Activated CD8-positive, alpha-beta memory T cell treated with anti-CD3 and anti-CD28 coated beads, Interleukin-2, amount 10 ng/mL, durations not matched to agents 7 days and 5 days (primary cell): ENCODE measurements at places on chromosomes 11 and 22. TPM values are rescaled to one million over a fixed set of nuclear protein-coding genes. Genes with fewer than 3 reads are reported as not detected.

- no peak for DNase-seq
Measured at GRCh38 chr22:44046485-44047141, 22.5 kb downstream of the PARVB start.

Gene FAM227A
- 0.40 TPM for total RNA-seq

Gene EHF
- 0.07 TPM for total RNA-seq

DNA sequence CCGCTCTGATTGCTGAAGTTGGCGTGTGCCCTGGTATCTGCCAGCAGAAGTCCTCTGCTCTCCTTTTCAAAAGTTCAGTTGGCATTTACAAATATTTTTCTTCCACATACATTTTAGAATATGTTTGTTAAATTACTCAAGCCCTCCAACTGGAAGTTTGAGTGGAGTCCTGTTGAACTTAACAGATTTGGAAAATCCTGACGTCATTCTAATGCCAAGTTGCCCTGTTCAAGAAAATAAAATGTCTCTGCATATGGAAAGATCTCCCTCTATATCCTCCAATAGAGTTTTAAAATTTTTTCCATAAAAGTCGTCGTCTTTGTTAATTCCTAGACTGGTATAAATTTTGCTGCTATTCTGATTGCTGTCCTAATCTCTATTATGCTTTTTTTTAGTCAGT lies 3.3 kb downstream of the KCNQ1OT1 start:
- no peak for DNase-seq

DNA sequence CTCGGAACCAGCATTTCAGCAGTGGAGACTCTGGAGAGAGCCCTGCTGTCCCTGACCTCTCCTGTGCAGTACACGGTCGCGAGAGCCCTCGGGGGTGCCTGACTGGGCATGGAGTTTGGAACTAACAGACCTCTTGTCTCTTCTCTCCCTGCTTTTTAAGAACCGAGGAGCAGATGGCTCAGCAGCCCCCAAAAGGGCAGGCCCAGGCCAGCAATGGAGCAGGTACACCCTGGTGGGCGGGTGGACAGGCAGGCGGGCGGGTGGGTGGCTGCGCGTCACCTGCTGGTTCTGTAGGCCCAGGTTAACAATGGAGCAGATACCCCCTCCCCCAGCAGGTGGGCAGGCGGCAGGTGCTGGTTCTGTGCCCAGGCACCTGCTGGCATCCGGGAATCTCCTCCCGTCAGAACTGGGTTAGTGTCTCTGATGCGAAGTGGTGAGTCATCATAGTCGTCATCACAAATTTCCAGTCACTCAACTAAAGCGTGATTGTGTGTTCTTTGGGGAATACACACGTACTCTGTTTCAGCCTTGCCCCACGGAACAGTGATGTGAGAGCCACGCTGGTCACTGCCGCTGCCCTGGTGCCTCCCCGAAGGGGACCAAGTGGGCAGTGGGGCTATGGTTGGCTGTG lies 41.1 kb downstream of the GRAMD4 start:
- DNase-seq: no peak

DNA sequence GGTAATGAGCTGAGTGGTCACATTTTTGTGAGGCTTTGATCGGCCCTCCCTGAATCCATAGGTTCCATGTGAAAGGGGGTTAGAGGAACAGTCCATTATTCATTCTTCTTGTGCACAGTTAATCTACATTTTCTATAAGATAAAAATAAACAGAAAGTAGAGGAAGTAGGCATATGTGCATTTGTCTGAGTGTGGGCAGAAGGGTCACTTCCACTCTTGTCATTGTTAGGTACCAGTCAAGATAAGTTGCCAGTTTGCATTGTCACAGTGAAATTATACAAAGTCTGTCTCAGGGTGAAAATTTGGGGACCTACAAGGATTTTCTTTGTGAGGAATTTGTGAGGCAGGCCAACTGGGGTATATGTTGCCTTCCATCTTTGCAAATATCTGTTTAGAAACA lies 4.6 kb upstream of the APOL4 start:
- DNase-seq: no peak

DNA sequence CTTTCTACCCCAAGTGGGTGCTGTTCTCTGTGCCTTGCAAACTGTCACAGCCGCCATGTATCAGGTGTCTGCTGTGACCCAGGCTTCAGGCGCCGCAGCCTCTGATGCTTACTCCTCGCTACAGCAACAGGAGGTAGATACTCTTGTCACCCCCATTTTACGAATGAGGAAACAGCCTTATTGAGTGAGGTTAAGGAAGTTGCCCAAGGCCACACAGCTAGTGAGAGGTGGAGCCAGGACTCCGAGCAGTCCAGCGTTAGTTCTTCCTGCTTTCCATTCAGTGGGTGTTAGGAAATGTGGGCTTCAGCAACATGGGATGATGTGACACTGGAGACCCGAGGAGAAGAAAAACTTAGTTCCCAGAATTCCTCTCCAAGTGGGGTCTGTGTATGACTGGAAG lies 14.3 kb downstream of the RNF215 start:
- no peak for DNase-seq

Gene LRRN4CL
- total RNA-seq: 0.14 TPM

GRCh38 chr11:35147235-35147634 lies 8.3 kb downstream of the CD44 start:
- no peak for DNase-seq

DNA sequence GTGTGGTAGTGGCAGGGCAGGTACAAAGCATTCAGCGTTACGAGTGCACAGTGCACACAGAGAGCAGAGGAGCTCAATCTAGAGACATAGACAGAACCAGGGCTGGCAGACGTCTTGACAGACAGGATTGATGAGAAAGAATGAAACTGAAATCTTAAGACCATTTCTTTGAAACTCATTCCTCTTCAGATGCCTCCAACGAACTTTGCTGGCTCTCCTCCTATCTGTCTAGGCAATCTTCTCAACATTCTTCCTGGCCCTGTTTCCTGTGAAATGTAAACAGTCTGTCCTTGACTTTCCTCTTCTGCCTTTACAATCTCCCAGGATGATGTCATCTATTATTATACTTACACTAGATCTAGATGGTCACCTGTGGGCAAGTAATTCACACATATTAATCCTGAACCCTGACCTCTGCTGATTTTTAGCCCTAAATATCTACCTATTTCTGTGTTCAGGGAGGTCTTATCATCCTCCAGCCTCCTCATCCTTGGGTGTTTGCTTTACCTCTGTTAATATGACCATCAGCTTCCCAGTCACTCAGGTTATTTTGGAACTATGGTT lies 119.5 kb downstream of the ENTHD1 start:
- DNase-seq: peak; percentile 82

Gene AIFM3
- 0.67 TPM for total RNA-seq

DNA sequence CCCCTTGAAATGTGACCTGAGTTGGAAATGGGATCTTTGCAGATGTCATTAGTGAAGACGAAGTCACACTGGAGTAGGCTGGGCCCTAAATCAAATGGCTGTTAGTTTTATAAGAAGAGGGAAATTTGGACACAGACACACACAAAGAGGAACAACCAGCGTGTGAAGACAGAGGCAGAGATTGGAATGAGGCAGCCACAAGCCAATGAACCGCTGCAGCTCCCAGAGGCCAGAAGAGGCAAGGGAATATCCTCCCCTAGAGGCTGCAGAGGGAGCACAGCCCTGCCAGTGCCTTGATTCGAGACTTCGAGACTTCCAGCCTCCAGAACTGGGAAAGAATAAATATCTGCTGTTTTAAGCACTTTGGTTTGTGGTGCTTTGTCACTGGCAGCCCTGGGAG lies 484.5 kb downstream of the MN1 start:
- DNase-seq: no peak

Gene MS4A15
- not detected for total RNA-seq

Gene TFIP11
- 64.8 TPM for total RNA-seq

Gene TMEM191C
- total RNA-seq: 1.1 TPM

DNA sequence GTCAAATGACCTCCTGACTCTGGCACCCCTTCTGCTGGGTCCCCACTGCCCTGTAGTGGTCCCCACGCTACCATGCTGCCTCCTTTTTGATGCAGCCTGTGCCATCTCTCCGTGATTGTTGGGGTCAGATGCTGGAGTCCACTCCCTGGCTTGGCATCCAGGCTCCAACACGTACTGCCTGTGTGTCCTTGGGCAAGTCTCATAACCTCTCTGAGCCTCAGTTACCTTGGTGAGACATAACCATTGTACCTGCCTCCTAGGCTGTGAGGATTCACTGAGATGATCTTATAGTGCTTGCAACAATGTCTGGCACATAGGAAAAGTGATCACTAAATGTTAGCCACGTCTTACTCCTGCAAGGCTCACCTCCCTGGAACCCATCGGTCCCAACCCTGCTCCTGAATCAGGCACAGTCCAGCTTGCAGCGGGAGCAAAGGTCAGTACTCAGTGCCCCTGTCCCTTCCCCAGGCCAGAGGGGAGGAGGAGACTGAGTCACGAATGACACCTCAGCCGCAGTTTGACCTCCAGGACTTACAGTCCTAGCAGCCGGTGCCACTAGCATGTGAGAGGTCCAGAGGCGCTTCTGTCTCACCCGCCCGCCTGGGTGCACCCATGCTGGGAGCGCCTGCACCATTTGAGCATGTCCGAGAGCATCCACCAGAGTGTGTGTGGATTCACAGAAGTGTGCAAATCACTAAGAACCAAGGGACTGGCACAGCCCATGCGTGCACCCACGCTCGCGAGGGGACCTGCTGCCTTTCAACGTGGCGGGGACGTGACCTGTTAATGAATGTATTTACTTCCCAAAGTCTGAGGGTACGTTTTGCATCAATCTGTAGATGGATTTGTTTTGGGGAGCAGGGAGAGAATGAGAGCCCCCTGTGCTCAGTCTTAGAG lies 3.0 kb upstream of the APOA4 start:
- DNase-seq: no peak

Gene MYRF
- 2.1 TPM for total RNA-seq

Gene BAIAP2L2
- 0.70 TPM for total RNA-seq

DNA sequence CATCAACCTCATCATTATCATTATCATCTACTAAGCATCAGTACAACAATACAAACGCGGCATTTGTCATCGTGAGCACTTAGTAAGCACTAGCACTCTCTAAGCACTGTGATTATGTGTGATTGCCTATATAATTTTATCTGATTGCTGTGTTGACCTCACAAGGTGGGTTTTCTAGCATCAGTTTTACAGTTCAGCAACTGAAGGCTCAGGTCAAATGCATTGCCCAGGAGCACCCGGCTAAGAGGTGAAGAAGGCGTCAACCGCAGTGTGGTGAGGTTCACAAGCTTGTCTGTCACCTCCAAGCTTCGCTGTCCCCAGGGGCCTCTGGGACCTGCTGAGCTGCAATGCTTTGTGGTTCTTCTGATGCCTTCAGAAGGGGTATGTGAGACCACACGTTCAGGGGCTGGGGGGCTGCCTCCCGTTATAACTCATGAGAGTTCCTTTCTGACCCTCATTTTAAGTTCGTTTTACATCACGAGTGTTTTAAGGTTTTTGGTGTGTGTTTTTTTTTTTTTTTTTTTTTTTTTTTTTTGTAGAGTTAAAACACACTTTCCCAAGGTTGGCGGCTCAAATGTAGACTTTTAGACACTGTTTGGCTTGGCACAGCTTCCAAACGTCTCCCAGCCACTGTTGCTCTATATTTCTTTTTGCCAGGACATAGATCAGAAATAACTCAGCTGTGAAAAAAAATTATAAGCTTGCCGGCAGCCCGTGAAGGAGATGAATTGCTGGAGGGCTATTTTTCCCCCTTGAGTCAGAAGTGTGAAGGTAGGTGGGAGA lies 33.8 kb upstream of the SCUBE1 start:
- DNase-seq: peak; percentile 96
